Cortex of kidney (tissue), 1 donor: ENCODE measurements at places on chromosomes 11 and 22.

DNA sequence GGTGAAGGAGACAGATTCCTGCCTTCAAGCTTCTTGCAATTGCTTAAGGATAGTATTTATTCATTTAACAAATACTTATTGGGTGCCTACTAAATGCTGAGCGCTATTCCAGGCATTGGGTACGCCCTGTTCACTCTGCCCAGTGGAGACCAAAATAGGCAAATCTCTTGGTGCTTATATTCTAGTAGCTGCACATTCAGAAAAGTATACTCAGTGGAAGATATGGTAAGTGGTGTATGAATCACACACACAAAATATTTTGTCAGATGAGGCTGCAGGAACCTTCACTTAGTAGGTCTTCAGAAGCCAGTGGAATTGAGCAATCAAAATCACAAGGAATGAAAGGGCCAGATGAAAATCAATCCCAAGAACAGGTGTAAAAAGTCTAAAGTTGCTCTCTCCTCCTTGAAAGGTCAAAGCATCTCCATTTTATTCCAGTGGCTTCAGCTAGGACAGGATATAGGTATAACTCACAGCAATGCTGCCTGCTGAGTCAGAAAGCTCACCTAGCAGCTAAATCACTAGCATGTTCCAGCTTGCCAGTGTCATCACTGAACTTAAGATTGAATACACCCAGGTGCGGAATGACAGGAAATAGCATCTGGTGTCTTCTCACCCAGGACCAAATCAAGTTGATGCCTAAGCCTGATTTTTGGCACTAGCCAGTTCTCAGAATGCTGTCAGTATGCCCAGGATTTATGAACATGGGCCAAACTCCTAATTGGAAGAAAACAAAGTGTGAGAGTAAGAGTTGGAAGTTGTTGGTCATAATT is 83.9 kb downstream of the AMOTL1 start:
- no peak for DNase-seq

GRCh38 chr11:22342211-22343031 is 4.2 kb downstream of the SLC17A6 start:
- DNase-seq, result no peak

DNA sequence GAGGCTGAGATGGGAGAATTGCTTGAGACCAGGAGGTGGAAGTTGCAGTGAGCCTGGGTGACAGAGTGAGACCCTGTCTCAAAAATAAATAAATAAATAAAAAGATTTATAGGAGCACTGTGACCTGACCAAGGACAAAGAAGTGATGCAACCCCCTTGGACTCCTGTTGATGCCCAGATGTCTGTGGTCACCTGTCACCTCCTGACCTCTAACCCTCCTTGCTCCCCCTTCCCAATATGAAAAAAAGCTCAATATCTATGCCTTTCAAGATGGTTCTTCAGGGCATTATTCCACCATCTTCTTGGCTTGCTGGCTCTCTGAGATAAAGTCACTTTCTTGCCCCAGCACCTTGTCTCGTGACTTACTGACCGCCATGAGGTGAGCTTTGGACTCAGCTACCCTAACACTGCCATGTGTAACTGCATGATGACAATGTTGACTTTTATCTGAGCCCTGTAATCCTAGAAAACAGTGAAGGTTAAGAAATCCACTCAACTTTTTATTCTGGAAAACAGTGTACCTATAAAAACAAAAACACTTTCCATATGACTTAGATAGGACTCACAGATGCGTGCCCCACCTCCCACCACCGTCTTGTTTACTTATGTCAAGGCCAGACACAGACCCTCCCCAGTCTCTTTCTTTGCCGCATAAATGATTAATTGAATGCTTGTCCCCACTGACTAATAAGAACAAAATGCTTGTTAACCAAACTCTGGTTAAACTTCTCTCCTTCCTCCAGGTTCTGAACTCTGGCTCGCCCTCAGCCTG is 360.5 kb downstream of the BUD13 start:
- DNase-seq, result no peak

DNA sequence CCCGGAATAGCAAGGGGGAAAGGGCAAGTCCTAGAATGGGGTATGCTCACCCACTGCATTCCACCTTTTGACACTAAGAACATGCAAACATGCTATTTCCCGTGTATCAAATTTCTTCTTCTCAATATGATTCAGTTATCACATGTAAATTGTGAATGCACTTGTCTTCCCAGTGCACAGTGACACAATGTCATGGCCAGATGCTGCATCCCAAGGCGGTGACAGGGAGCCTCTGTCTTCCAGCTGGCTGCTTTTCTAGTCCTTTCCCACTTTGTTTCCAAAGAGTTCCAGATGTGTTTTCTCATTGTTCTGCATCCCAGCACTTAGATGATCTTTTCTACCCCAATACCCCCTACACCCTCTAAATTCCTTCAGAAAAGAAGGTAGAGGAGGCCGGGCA is 12.4 kb downstream of the SLC25A18 start:
- DNase-seq, result no peak

- no peak for DNase-seq
Observed at GRCh38 chr22:35521358-35522224, 19.0 kb upstream of the RASD2 start.

GRCh38 chr22:26660961-26661578 is 3.7 kb downstream of the MIAT start:
- no peak for DNase-seq

- no peak for DNase-seq
Observed at GRCh38 chr11:124718801-124719200, 20.9 kb upstream of the NRGN start.
